ENCODE measurements at places on chromosomes 11 and 22.

DNA sequence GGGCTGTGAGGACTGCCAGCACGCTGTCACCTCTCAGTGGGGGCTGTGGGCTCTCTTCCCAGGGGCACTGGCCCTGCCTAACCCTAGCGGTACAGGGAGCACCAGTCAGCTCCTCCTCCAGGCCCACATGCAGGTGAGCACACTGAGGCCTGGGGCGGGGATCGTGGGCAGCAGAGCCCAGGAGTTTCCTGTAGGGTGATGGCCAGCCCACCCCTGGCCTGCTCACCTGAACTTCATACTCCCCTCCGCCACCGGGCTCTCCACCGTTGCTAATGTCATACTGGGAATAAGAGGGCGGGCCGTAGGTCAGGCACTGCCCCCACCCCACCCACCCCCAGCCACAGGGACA, 10.0 kb upstream of the TREH start:
- DNase-seq = no peak

DNA sequence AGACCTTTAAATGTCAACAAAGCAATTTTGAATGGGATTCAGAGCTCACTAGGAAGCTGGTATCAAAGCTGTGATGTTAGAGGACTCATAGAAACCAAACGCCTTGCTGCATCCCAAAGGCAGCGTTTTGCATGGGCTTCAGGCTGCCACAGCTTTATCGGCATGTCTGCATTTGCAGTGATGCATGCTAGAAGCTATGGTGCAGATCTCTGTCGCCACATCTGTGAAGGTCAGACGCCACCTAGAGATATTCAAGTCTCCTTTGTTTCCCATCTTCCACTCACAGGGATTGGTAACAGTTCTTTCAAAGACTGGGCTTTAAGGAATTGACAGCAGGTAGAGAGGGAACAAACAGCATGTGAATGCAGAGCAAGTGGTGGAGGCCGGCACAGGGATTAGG, 47.8 kb downstream of the NTM start:
- DNase-seq = no peak

- no peak for DNase-seq
Observed at GRCh38 chr22:46250783-46251125, 661 bp upstream of the CDPF1 start.

DNA sequence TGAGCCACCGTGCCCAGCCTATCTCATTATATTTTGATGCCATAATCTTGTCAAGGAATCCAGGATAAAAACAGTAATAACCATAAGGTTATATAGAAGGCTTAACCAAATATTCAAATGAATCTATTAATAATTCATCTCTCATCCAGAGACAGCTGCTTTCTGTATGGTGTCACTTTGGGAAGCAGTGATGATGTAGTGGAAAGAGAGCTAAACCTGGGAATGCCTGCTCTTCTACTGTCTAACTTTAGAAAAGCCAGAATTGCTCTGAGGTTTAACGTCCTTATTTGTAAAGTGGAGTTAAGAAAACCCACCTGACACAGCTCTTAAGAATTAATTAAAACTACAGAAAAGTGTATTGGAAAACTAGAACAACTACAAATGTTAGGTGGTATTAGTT, 29.3 kb upstream of the OR10D3 start:
- no peak for DNase-seq

GRCh38 chr22:48365386-48365785, 1462.3 kb downstream of the BRD1 start:
- DNase-seq = no peak

DNA sequence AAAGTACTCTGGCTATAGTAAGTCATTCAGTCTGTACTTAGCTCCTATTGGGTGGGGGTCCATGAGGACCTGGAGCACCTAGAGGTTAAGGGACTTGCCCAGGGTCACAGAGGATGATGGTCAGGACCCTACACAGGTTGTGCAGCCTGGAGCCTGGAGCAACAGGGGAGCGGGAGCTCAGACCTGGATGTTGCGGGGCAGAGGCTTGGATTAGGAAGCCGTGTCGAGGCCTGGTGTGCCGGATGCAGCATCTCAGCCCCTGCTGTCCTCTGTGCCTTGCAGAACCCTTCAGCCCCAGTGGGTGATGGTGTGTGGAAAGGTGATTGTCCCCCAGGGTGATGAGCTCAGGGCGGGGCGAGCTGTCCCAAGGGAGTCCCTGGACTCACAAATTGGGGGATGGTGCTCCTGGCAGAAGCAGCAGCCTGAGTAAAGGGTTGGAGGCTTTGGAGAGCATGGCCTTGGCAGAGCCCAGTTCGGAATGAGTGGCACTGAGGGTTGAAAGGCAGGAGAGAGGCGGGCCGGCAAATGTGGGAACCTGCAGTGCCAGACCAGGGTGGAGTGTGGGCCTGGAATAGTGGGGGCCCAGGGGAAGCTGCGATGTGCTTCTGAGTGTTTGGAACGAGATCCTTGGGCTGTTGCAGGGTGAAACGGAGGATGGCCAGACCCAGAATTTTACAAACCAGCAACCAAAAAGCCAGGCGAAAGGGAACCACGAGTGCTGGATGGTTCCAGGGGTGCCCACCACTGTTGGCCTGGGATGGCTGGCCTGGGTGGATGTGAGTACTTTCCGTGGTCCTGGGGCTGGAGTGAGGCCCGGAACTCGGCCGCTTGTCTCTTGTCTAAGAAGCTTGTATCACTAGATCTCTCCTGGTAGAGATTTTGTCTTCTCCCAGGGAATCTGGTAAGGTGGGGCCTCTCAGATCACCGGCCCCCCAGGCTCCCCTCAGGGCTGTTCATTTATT, 2.9 kb downstream of the TPCN2 start:
- no peak for DNase-seq

GRCh38 chr11:42175203-42175602, 715.8 kb upstream of the LRRC4C start:
- DNase-seq = no peak

DNA sequence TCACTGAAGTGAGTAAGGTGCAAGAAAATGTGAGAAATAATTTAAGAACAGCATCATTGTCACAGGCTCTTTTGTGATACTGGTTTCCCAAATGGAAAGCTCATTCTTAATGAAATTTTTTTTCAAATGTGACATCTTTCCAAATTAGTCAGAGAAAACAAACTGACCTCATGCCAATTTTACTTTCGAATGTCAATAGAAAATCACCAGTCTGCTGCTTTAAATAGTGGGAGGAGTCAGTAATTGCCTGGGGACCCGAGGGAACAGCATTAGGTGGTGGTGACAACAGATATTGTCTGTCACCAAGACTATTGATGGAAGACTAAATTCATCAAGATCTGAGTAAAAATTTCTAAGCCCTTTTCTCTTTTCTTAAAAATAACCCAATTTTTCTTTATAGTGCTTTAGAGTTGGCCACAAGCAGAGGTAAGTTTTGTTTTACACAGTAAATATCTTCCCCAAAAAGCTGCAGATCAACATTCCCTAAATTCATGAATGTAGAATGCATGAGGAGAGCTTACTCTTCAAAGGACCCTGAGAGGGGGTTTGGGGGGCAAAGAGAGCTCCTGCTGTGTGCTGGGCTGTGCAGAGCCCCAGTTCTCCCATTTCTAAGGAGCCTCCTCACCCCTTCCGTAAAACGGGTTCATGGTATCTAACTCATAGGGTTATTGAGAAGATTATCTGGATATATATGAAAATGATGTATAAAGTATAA, 95.1 kb downstream of the PIWIL4 start:
- no peak for DNase-seq

GRCh38 chr22:37230673-37231405, 13.2 kb downstream of the RAC2 start:
- no peak for DNase-seq

DNA sequence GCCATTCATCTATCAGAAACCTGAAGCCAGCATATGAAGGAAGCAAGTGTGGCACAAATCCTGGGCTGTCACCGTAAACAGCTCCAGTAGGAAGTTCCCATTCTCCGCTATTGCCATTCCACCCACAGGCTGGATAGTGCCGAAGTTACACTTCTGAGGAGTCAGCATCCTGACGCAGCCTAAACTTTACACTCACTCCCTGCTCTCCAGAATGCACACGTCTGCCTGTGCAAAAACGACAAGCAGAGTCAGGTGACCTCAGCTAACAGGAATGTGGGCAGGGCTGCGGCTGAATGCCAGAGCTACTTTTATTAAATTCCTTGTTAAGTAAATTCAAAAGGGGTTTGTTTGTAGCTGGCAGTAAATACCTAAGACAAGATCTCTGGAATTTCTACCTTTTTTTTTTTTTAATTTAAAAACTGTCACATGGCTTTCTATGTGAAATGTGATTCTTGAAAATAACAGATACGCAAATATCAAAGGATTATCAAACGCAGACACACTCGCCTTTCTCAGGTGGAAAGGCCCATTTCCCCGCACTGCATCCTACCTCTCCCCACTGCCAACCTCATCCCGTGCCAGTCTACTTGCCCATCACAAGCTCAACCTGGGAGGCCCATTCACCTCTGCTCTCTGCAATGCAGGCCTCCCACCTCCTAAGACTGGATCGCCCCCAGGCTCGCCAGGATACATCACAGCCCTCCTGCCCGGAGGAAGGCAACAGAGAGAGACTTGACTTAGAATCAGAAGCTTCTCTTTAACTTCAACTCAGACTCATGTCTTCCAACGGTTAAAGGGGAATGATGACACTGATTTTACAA, 33.5 kb downstream of the NFRKB start:
- DNase-seq = peak; percentile 61

- DNase-seq = no peak
Observed at GRCh38 chr11:115716080-115716479, 211.9 kb upstream of the CADM1 start.

DNA sequence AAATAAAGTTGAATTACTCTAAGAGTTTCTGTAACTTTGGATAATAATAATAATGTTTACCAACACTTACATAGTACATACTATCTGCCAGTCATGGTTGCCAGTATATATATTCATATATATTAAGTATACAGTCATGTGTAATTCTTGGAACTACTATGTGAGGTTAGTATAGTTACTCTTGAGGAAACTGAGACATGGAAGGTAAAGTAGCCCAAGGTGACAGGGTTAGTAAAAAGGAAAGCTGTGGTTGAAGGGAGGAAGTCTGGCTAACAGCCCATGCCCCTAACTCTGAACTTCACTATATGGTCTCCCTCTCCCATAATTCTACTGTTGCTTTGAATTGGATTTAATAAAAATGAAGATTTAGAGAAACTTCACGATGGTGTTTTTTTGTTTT, 24.9 kb downstream of the FDX1 start:
- no peak for DNase-seq

DNA sequence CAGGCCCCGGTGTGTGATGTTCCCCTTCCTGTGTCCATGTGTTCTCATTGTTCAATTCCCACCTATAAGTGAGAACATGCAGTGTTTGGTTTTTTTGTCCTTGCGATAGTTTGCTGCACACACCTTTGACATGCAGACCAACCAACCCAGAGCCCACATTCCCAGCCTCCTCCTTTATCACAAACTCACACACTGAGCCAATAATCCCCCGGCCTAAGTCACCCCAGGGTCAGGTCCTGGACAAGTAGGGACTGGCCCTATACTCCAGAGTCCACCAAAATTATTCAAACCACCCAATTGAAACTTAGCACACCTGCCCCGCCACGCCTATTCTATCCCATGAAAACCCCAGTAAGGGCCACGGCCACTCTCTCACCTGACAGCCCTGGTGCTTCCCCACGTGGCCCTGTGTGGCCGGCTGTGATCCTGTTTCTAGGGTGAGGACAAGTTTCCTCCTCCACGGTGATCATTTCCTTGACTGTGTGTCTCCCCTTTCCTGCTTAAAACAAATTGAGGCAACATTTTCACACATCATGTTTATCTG, 83.1 kb upstream of the SLC22A12 start:
- DNase-seq = no peak

- no peak for DNase-seq
Observed at GRCh38 chr22:34493486-34493885, 572.5 kb upstream of the ISX start.

DNA sequence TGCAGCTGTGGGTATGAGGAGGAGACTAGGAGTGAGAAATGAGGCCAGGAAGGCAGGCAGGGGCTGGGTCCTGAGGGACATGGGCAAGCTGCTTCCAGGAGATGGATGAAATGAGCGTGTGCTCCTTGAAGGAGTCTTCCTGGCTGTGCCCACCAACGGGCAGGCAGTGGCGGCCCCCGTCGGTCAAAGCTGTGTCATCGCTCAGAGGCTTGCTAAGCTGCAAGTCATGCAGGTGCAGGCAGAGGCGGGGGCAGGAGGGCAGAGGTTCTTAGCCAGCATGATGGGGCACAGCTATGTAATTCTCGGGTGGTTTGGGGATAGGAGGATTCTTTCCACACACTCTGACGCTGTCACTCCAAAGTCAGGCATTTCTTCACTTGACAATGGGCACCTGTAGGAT, 12.5 kb upstream of the PEX26 start:
- DNase-seq = no peak

DNA sequence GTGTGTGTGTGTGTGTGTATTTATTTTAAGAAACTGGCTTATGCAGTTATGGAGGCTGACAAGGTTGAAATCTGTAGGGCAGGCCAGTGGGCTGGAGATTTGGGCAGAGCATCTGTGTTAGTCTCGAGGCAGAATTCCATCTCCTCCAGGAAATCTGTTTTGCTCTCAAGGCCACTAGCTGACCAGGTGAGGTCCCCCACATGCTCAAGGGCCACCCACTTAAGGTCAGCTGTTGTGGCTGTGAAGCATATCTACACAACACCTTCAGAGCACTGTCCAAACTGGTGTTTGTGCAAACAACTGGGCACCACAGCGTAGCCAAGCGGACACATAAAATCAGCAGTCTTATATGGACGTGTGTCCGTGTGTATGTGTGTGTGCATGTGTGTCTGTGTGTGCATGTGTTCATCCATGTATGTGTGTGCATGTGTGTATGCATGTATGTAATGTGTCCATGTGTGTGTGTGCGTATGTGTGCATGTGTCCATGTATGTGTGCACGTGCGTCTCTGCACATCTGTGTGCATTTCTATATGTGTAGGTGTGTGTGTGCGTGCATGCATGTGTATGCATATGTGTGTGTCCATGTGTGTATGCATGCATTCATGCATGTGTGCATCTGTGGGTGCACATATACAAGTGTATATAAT, 400.9 kb downstream of the BRD1 start:
- no peak for DNase-seq

- no peak for DNase-seq
Observed at GRCh38 chr11:66951927-66952337, 6.3 kb downstream of the PC start.

DNA sequence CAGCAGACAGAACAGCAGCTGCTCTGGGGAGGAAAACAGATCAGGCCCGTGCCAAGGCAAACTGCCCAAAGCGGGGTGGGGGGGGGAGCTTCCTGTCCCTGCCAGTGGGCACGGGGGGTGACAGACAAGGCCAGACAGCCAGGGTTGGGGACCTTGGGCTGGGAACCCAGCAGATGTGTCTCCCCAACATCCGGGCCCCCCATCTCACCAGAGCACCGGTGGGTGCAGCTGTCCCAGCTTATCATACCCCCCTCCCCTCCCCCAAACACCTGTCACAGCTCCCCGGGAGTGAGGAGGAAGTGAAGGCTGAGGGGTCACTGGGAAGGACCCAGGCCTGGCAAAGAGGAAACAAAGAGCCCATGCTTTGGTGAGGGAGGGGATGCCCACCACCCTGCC, 1.3 kb downstream of the PPP1R14B start:
- no peak for DNase-seq

GRCh38 chr11:63613517-63614135, 607 bp downstream of the PLAAT3 start:
- no peak for DNase-seq
